ENCODE measurements at places on chromosomes 13 and 19. TPM values are rescaled to one million over a fixed set of nuclear protein-coding genes. Genes with fewer than 3 reads are reported as not detected.

DNAAF3 gene
- total RNA-seq, result 5.5 TPM

ZNF667 gene
- not detected for total RNA-seq

C19orf38 gene
- 0.10 TPM for total RNA-seq

ZNF382 gene
- 0.06 TPM for total RNA-seq

TCF3 gene
- total RNA-seq, result 67.3 TPM

ZNF571 gene
- total RNA-seq, result 1.6 TPM

UBE2L5 gene
- total RNA-seq, result not detected

BRSK1 gene
- total RNA-seq, result 3.1 TPM

CGB1 gene
- not detected for total RNA-seq

MEF2B gene
- total RNA-seq, result 0.37 TPM

TPTE2 gene
- not detected for total RNA-seq

MADCAM1 gene
- 0.12 TPM for total RNA-seq

FOXA3 gene
- 0.91 TPM for total RNA-seq

All from A549 treated with Hydrocortisone at 1 μM for 4 hours (cell line).